ENCODE measurements at places on chromosomes 4 and X.

DNA sequence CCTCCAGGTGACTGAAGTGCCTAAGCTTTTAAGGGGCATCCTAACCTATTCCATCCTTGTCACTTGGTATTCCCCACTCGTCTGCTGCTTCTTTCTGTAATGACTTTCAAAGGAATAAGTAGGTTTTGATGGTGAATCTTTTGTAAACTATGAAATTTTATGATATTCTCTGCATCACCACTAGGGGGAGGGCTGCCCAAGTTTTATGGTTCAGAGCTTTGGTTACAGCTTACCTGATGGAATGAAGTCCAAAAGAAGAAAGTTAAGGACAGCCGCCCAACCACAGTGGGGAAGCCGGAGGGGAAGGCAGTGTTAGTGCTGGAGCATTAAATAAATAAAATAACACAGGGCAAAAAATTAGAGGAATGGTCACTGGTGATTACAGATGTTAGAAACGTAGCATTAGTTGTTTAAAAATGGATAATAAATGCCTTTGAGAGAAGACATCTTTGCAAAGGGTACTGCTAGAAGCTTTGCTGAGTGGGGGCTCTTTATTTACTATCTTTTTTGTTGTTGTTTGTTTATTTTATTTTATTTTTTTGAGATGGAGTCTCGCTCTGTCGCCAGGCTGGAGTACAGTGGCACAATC is 204.9 kb downstream of the GBA3 start:
- DNase-seq, result no peak

DNA sequence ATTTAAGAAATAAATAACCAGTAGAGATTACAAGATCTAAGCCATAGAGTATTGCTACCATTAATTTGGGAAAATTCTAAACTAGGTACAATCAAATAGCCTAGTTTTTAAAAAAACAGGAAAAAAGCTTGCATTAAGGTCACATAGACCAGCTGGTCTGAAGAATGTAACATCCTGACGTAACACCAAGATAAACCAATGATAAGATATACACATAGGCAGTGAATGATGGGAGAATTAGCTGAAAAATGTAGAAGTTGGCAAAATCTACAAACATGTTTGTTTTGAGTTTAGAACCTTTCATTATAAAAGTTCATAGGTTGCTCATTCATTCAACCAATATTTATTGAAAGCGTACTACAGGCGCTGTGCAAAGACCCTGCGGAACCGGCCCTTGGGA is 120.0 kb downstream of the SH3RF1 start:
- DNase-seq, result no peak

GRCh38 chrX:149079805-149080406 is 425.2 kb downstream of the IDS start:
- no peak for DNase-seq

DNA sequence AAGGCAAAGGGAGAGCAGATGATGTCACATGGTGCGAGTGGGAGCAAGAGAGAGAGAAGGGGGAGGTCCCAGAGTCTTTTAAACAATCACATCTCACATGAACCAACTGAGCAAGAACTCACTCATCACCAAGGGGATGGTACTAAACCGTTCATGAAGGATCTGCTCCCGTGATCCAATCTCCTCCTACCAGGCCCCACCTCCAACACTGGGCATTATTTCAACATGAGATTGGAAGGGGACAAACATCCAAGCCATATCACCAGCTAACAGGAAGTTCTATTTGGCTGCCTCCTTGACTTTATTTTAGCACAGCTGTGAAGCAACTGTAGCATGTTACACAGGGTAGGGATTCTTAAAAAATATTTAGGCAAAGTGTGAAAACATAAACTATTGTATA is 102.5 kb downstream of the DDIT4L start:
- DNase-seq, result no peak

- no peak for DNase-seq
Measured at GRCh38 chr4:162981823-162982222, 184.9 kb downstream of the NAF1 start.

DNA sequence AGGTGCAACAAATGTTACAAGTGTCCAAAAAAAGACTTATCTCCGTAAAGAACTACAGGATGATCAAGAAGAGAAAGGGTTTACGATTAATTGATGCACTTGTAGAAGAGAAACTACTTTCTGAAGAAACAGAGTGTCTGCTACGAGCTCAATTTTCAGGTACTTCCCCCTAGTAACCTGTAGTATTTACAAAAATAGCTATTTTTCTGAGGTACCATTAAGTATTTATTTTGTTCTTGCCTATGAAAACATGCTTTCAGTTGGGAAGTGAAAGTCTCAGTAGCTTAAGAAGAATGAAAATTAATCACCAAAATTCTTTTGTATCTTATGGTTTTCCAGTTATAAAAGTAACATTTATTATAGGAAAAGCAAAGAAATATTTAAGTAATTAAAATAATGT is 5.9 kb downstream of the THAP9 start:
- no peak for DNase-seq

DNA sequence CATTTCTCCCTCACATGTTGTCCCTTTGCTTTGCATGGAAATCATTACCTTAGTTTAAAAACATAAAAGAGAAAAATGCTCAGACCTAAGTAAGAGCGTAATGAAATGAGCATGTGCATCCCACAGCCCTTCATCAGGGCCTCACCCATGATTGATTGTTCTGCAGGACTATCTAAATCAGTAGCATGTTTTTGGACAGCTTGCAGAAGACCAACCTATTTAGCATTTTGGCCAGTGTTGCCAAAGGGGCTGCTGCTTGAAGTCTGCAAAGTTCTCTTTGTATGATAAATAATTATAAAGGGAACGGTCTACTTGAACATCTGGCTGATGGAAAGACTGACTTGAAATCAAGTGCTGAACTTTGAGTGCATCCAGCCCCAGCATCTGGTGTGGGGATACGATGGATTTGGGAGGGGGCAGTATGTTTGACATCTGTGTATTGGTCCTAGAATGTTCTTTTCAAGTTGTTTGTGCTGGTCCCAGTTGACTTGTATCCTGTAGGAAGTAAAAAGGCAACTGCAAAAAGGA is 76.1 kb upstream of the LIMCH1 start:
- DNase-seq, result no peak

DNA sequence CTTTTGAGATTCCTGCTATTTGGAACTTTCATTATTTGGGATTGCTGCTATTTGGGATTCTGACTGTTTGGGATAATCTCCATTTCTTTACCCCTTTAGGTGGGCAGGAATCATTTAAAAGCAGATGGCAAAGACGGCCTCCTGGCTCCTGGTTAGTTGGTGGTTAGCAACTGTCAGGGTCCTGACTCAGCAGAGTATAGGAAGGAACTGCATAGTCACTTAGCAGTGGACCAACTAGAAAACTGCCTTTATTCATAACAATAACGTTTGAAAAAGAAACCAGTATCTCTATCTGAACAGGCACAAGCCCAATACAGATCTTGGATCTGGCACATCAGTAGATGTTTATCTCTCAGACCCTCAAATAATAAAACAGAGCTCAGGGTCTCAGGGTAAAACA is 469.7 kb upstream of the FGF16 start:
- no peak for DNase-seq

- no peak for DNase-seq
Measured at GRCh38 chr4:22901631-22902030, 208.9 kb downstream of the GBA3 start.

DNA sequence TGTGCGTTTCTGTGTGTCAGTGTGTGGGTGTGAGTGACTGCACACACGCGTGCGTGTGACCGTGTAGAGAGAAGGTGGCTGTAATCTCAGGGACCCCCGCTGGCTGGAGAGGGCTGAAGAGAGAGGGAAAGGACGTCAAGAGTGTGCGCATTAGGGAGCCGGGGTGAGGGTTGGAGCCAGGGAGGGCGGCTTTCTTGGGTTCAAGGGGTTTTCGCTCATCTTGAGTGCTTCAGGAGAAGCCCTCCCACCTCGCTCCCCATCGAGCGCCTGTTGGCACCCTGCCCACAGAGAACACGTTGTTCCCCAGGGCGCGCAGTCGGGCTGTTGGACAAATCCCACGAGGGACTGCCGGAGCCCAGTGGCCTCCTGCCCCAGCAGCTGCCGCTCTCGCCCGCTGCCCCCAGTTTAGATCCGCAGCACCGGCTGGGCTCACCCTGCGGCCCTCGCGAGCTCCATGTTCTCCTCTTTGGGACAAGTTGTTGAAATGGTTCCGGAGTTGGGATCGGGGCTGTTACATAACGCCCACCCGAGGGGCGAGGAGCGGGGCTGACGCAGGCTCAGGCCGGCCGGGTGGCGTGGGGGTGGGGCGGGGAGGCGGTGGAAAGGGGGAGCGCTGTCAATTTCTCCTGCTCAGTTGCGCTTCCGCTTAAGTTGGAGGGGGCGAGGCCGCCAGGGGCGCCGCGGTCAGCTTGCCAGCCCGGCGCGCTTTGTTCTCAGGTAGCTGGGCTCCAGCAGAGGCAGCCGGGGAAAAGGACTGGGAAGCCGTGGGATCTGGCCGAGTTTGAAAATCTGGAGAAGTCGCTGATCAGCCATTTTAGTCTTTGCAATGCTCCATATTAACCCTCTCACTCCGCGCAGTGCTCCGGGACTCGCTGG is 1.6 kb downstream of the GRIA2 start:
- no peak for DNase-seq

GRCh38 chrX:136157187-136157586 is 9.9 kb downstream of the FHL1 start:
- DNase-seq, result no peak

- no peak for DNase-seq
Measured at GRCh38 chr4:48162162-48162561, 28.1 kb upstream of the TXK start.

- DNase-seq, result no peak
Measured at GRCh38 chrX:20350596-20350995, 83.9 kb upstream of the RPS6KA3 start.

DNA sequence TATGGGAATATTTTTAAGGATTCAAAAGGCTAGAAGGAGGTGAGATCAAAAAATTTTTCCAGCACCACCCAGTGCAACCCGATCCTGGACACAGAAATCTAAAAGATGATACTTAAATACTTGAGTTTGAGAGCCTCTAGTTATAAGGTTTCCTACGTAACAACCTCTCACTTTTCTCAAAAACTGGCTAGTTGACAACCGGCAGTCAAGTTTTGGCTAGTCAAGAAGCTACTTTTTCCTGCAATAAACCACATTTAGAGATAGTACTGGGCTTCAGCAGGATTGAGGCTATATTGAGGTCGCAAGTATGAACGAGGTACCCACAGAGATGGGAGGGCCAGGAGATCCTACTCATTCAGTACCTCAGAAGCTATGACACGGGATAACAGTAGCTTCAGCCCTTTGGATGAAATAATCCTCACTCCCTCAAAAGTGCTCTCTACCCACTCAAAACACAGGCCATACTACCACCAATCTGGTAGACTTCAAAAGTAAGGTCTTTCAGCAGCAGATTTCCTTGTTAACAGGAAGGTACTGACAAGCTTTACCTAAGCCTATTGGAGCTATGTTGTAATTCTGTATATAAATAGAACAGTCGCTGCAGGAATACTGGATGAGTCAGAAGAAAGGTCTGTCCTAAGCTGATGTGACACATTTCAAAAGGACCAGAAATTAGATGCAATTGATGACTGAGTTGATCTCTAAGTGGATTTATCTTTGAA is 1.5 kb upstream of the TSPAN5 start:
- DNase-seq, result no peak

DNA sequence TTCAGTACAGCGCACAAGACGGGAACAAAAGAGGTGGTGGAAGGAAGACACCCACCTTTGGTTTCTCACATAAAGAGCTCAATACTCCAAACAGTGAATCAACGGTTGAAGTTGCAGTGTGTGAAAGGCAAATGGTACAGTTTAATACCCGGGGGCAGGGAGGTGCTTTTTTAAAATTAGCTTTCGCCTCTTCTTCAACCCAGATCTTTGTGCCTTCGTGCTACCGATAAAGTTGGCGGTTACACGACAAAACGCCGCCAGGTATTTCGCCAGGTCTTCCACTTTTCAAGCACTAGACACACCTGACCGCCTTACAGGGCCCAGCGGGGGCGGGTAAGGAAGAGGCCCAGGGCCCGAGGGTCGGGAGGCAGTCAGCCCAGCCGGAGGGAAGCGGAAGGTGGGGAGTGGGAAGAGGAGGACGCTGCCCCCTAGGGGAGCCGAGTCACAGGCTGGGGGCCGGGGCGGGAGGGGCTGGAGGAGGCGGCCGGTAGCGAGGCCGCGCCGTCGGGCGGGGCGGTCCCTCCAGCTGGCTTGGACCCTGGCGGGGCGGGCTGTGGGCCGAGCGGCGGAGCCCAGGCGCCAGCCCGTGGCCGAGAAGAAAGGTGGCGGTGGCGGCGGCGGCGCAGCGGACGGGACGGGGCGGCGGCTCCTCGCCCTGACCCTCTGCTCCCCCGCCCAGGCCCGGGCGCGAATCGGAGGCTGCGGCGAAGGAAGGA is 16.0 kb downstream of the UTP3 start:
- DNase-seq, result no peak

DNA sequence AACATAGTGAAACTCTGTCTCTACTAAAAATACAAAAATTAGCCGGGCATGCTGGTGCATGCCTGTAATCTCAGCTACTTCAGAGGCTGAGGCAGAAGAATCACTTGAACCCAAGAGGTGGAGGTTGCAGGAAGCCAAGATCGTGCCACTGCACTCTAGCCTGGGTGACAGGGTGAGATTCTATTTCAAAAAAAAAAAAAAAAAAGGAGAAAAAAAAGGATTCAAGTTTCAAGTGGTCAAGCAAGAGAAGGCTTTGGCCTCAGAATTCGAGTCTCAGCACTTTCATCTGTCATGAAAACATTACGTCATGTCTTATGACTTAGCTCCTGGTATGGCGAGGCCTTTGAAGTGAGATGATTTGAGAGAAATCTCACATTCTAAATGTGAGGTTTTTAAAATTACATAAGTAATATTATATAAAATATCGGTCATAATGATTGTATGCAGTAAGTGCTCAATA is 21.2 kb upstream of the DHRSX start:
- DNase-seq, result no peak

DNA sequence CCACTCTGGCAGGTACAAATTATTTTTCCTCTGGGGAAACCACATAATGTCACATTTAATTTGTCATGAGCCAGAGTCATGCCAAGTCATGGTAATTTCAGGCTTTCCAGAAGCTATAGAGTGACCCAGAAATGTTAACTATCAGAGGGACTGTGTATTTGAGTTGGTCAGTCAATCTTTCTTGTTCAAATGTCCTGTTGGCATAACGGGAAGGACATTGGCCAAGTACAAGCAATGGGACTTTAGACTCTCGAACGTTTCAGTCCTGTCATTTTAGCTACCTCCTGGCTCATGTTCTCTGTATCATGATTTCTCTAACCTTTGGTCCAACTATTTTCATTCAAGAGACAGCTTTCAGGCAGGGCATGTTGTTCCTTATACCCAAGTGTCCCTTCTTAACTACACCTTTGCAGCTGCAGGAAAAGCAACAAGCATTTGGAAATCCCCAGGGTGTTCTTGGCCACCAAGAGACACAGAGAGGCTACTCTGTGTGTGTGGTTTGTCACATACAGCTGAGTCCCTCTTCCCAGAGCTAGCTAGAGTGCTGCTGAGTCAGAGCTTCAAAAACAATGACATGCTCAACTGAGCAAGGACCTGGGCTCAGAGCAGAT is 142.6 kb downstream of the EGF start:
- DNase-seq, result no peak

DNA sequence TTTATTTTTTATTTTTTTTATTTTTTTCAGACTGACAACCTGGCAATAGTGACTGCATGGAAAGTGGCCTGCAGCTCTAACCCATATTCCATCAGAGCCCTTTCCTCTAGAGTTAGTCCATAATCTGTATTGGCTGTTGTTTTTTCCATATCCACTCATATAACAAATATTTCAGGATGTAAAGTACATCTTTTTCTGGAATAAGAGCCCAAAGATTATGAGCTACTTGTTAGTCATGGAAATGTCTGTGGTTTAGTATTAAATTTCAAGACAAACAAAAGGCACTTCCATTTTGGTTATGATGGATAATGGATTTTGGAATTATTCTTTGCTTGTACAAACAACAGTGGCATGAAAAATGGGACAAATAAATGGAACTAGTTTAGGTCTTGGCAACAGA is 296.0 kb upstream of the HS3ST1 start:
- DNase-seq, result no peak
